ENCODE measurements at places on chromosomes 5 and 9.

DNA sequence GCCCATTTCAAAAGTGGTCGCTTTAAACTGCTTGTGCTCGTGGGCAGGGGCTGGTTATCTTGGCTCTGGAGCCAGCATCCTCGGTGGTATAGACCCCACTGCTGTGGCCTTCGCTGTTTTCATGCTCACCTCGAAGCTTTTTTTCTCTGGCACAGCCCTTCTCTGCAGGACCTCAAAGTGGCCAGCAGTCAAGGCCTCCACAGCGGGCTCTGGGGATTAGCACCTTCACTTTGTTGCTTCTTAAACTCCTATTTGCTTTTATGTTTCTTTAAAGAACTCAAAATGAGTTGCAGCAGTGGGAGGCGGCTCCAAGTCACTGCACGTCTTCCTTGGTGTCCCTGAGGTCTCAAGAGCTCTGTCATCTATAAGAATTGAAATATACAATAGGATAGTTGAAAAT is 165.1 kb downstream of the CACNA1B start:
- no peak for DNase-seq

DNA sequence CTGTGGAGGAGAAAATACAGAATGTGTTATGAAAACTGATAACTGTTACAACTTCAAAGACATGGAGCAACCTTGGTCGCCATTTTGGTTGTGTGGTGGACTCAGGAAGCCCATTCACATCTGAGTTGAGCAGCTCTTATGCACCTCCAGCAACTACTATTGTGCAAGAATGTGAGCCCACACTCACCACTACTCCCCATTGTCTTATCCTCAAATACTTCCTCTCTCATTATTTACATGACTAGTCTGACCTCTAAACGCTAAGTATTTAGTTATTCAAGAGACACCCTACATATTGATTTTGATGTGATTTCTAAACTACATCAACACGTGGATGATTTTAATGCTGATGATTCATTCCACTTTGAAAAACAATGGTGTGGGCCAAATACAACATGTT is 516.6 kb upstream of the CLINT1 start:
- no peak for DNase-seq

DNA sequence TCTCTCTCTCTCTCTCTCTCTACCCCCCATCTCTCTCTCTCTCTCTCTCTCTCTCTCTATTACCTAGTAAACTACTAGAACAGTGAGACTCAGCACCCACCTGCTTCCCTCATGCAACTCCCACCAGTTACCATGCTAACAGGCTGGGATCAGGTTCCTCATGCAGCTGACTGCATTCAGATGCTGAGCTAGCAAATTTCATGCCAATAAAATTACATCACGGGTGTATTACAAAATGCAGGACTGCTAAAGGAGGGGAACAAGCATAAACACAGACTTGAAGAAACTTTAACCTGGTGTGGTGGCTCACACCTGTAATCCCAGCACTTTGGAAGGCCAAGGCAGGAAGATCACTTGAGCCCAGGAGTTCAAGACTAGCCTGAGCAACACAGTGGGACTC is 76.0 kb downstream of the CEMIP2 start:
- no peak for DNase-seq

- DNase-seq: no peak
These were observed 47.8 kb downstream of the PLPP7 start for GRCh38 chr9:131337131-131337848.

DNA sequence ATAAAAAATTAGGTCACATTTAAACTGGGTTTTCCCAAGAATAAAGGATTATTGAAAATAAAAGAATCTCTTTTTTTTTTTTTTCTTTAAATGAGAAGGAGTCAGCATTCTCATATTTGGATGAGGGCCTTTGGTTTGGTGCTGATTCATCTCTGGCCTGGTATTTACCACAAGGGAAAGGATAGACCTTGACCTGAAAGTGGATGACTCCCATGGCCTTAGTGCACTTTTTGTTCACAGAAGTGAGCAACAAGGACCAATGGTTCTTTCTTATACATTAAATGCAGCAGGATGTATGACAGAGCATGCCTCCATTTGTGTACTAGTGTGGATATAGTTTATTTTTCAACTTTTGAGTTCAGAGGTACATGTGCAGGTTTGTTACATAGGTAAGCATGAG is 6.9 kb downstream of the YTHDC2 start:
- DNase-seq: no peak

DNA sequence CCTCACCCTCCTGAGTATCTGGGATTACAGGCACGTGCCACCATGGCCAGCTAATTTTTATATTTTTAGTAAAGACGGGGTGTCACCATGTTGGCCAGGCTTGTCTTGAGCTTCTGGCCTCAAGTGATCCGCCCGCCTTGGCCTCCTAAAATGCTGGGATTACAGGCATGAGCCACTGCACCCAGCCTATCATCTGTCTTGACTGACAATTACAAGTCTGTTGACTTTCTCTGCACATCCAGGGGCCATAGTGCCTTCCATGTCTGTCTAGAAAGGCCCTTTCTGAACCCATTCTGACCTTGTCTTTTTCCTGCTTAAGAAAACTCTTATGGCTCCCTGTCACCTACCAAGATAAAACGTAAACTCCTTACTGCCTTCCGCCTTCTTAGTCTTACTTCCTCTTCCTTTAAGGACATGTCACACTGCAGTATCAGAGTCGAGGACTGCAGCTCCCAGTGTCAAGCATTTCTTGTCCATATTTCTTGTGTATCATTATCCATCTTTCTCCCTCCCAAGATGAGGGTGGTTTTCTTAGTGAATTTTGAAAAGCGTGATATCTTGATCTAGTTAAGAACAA is 49.9 kb upstream of the SHB start:
- no peak for DNase-seq

DNA sequence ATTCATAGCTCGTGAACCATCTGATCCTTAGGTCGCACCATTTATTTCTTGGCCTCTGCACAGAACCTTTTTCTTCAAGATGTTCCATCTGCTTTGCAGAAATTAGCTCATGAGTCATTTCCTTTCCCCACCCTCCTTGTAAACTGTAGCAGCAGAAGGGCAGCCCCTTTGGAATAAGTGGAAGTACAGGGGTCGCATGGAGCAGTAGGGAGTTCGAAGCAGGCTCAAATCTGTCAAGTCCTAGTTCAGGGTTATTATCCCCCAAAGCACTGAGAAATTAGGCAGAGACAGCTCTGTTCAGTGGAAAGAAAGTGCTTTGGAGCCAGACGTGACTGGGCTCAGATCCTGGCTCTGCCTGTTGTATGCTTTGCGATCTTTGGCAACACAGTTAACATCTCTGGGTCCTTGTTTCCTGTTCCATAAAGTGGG is 84.2 kb downstream of the SGCD start:
- no peak for DNase-seq

DNA sequence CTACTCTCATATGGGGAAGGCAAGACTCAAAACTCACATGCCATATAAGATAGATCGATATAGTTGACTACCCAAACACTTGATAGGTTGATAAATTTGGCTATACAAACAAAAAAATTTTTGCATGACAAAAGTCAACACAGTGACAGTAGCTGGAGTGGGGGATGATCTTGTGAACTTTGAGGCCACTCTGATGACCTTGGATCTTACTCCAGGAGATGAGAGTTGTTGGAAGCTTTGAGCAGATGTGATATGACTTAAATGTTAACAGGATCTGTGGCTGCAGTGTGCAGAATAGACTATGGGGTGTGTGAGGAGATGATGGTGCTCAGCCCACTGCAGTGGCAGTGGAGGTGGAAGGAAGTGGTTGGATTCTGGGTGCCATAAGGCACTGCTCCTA is 101.4 kb downstream of the ZFAND5 start:
- DNase-seq: no peak

GRCh38 chr9:86843206-86843605 is 104.1 kb downstream of the GAS1 start:
- DNase-seq: no peak

DNA sequence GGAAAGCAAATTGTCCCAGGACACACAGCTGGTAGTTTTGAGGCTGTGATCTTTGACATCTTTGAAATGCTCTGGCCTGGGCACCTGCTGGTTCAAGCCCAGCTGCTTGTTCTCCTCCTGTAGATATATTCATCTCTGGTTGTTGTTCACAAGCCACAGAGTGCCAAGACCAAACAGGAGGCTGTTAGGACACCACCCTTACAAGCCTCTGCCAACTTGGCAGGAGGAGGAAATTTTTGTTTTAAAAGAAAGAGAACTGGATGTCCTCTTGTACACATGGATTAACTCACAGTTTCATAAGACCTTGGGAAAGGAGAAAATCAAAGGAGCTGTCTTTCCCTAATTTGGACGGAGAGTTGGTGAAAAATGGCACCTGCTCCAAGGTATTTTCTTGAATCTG is 8.5 kb upstream of the ZFP62 start:
- no peak for DNase-seq

- no peak for DNase-seq
These were observed 3.3 kb downstream of the LPAR1 start for GRCh38 chr9:111034898-111035539.

- DNase-seq: no peak
These were observed 505.5 kb upstream of the WWC1 start for GRCh38 chr5:167785901-167786300.

DNA sequence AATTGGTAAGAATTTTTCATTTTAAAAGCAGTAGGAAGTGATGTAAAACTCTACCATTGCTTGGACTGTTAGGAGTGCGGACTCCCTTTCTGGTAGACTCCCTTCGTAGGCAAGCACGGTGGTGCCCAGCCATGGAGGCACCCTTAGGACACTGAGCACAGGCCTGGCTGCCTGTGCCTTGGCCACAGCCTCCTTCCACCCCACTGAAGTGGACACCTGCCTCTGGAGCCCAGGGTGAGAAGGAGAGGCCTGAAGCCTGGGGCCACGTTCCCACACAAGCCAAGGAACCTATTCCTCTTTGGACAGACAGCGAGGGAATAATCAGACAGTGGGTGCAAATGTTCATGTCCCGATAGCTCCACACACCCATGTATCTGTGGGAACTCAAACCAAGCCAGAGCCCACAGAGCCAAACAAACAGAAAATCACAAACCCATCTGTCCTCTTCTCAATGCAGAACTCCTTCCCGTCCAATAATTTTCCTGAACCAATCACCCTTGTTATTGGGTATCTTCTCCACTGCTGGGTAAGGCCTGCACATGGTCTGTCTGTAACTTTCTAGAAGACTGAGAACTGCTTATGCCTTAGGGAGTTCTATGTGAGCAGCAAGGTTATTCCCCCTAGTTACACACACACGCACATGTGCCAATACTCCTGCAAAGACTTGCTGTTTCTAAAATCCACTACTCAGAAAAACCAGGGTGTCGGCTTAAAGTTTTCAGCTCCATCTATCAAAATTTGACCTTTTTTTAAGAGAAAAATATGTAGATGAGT is 45.2 kb downstream of the UBE2QL1 start:
- DNase-seq: no peak

DNA sequence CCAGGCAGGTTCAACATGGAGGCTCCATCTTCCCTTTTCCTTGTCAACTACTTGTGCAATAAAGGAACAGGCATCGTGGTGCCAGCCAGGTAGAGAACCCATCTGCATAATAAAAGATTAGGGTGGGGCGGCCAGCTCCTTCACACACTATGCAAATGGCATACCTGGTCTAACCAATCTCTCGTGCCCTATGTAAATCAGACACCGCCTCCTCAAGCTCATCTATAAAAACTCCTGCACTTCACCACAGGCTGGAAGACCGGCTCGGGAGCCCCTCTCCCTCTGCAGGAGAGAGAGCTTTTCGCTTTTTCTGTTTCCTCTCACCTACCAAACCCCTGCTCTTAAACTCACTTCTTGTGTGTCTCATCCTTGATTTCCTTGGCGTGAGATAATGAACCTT is 244.3 kb upstream of the PUM3 start:
- DNase-seq: no peak

DNA sequence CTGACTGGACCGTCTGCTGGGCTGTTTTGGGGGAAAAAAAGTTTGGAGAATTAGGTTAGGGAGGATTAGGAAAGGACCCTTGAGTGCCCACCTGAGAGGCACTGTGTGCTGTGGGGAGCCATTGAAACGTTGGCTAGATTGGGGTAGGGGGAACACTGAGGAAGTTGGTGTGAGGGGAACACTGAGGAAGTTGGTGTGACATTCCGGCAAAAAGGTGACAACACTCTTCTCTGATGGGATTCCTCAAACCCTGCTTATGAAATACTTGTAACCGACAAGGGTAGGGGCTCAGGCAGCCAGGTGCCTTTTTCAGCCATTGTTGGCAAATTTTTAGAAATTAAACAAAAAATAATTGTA is 1.0 kb downstream of the CYSTM1 start:
- DNase-seq: no peak

DNA sequence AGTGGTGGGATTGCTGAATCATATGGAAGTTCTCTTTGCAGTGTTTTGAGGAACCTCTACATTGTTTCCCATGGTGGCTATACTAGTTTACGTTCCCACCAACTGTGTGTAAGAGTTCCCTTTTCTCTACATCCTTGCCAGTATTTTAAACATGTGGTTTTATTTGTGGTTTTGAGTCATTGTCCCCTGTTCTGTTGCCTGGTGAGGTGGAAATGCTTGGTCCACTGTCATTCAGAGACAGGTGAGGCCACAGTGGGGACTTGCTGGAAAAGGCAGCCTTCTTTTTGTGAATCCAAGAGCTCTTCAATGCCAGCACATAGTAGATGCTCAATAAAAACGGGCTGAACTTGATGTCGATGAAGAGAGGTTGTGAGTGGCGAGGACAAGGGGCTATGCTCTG is 44.2 kb downstream of the SH3PXD2B start:
- no peak for DNase-seq

DNA sequence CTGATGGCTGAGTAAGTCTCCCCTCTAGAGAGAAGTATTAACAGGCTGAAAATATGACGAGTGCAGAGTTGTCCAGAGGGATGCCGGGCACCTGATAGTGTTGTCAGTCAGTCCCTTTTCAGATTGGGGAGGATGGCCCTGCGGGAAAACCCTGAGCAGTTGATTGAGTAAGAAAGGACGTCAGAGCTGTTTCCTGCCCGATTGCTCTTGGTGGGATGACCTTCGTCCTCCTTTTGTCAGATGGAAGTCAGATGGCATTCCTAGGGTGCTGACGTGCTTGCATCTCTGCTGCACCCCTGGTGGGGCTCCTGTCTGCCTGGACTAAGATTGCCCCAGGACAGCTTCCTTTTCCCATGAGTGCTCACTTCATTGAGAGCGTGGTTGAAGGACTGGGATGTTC is 9.8 kb downstream of the ZNF354B start:
- no peak for DNase-seq

DNA sequence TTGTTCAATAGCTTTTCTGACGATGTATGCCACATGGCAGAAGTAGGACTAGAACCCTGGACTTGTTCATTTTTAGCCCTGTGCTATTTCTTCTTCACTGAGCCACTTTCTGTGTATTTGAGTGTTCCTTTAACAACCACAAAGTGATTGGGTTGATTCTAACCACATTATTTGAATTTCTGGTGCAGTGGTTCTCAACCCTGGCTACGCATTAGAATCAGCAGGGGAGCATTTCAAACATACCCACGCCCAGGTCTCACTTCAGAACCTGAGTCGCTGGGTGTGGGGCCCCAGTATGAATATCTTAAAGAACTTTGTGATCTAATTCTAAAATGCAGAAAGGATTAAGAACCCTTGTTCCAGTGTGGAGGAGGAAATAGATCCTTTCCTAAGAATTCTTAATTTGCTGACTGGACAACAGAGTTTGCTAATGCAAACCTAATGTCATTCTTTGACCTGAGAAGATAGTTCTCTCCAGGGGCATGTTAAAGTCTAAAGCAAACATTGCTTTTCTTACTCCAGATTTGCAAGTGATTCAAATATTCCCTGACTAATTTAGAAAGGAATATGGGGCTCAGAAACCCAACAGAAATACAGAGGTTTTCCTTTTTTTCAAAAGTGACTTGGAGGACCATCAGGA is 75.4 kb upstream of the GDNF start:
- no peak for DNase-seq

GRCh38 chr5:102664616-102665335 is 90.3 kb upstream of the PAM start:
- no peak for DNase-seq
